ENCODE measurements at places on chromosomes 1 and 21.

DNA sequence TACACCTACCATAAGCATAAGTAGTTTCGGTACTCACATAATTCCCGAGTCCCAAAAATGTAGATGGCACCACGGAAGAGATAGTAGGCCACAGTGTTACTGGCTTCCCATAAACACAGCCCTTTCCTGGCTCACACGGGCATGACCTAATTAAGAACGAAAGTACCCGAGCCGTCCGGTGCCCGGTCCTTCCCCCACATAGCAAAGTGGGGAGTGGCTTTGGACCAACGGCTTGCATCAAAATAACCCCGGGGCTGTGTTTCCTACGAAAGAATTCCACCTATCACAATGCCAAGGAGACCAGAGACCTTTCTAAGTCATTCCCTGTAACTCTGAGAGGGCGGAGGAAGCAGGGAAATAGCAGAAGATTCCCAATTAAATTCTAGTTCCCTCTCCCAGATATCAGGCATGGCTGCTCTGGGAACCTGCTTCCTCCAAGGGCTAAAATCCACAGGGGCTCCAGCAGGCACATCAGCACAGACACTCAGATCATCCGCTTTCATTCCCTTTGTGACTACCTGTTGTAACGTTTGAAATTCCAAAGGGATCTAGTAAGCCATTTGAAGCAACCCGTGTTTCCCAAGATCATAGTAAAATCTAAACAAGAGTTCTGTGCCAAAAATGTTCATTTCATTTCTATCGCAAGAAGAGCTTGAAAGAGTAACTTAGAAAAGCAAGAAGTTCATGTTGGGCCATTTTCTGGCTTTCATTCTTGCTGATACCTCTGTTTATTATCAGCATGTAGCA is at the start of gene TMPRSS3:
TMPRSS3 (minus strand) TSS at position 148 of the 747 bp plus-strand sequence. CDS start 635 bp downstream, outside the sequence.
- DNase-seq = peak; percentile 47

DNA sequence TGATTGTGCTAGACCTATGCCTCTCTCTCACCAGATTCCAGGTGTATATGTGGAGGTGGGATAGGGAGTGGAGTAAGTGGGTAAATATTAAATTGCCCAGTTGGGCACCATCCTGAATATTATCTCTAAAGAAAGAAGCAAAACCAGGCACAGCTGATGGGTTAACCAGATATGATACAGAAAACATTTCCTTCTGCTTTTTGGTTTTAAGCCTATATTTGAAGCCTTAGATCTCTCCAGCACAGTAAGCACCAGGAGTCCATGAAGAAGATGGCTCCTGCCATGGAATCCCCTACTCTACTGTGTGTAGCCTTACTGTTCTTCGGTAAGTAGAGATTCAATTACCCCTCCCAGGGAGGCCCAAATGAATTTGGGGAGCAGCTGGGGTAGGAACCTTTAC is at the start of gene FCER1A:
FCER1A (plus strand) TSS at position 242 of the 400 bp plus-strand sequence; CDS start at position 271, 29 bp downstream.
- no peak for DNase-seq

DNA sequence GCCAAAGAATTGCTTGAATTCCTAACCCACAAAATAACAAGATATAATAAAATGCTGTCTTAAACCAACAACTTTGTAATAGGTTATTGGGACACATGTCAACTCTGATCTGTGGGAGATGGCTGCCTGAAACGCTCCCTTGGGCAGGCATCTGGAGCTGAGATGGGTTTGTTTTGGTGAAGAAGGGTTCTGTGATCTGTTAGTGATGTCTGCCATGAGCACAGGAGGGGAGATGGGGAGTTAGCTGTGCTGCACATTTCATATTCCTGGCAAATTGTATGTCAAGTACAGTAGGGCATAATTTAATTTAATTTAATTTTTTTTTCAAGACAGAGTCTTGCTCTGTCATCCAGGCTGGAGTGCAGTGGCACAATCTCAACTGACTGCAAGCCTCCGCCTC is 34.2 kb upstream of the IFNLR1 start:
- no peak for DNase-seq

DNA sequence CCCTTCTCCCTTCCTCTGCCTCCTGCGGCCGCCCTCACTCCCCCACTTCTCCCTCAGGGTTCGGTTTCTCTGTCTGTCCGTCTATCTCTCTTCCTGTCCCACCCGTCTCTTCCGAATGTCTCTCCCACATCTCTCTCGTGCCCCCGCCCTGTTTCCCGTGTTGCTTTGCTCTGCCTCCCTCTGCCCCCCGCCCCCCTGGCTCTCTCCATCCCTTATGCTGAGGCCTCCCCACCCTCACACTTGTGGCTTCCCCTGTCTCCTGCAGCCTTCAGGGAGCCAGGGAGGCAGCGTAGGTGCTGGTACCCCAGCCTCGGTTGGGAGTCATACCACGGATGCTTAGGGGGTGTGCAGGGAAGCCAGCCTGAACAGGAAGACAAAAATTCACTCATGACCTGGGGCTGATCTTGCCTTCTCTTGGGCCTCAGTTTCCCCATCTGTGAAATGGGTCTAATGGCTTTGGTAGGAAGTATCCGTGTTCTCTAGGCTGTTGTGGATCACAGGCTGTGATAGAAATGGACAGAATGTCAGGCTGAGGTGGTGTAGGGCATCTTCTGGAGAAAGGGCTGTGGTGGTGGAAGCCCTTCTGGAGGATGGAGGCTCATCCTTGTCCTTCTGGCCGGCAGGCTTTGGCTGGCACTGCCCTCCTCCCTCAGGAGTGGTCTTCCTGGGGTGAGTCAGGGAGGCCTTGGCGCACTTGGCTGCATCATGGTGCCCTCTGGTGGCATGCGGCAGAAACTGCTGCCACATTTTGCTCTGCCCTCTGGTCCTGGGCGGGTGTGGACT is 55.5 kb downstream of the FOXO6 start:
- peak; percentile 76 for DNase-seq

- DNase-seq = no peak
These were observed 40.7 kb upstream of the DHCR24 start for GRCh38 chr1:54927472-54928240.

GRCh38 chr21:46596201-46596600 is 8.7 kb downstream of the S100B start:
- DNase-seq = no peak

- DNase-seq = no peak
These were observed 74.0 kb upstream of the CTTNBP2NL start for GRCh38 chr1:112322018-112322417.
